ENCODE measurements at places on chromosomes 2 and 18. TPM values are rescaled to one million over a fixed set of nuclear protein-coding genes. Genes with fewer than 3 reads are reported as not detected.
A peak's percentile ranks its signal among the peaks of the same experiment; 100 is the strongest.

SLC5A7 gene
- not detected for total RNA-seq

- H3K27me3 ChIP-seq, result no peaks in the 10 kb centered on the region
- H3K4me3 ChIP-seq, result no peak overlapping the region
- H3K27ac ChIP-seq, result peak overlapping the region; percentile 10
- H3K36me3 ChIP-seq, result peaks cover 4% of the 10 kb centered on the region
These were observed 43.4 kb downstream of the MBP start for GRCh38 chr18:77088963-77089722.

DNA sequence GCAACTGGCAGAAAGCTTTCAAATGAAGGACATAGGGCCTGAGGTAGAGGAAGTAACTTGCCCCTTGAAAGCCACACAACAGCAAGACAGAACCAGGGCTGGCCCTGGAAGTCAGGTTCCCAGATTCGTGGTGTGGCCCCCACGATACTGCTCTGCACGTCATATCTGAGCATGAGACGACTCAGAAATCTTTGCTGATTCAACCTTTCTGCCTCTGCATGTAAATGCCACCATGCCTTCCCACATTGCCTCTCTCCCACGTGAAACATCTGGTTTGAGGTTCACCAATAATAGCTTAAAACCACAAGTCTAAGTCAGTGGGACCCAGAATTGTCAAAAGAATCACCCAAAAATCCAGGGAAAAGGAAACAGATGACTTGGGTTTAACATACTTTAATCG, 214.0 kb upstream of the TRIB2 start:
- H3K27me3 ChIP-seq, result peaks cover 9% of the 10 kb centered on the region
- H3K4me1 ChIP-seq, result peaks cover 96% of the 10 kb centered on the region
- DNase-seq, result peak; percentile 60

GRCh38 chr2:222052934-222053367, 245.8 kb downstream of the PAX3 start:
- DNase-seq, result no peak
- H3K4me3 ChIP-seq, result no peak overlapping the region
- H3K27ac ChIP-seq, result no peak overlapping the region
- no peaks in the 10 kb centered on the region for H3K4me1 ChIP-seq
- peaks cover 31% of the 10 kb centered on the region for H3K27me3 ChIP-seq

Data from activated T-cell treated with anti-CD3 and anti-CD28 coated beads, Interleukin-2, amount 50 U/mL, for 72 hours (primary cell).